ENCODE measurements at places on chromosomes 6 and 20.
A peak's percentile ranks its signal among the peaks of the same experiment; 100 is the strongest.

DNA sequence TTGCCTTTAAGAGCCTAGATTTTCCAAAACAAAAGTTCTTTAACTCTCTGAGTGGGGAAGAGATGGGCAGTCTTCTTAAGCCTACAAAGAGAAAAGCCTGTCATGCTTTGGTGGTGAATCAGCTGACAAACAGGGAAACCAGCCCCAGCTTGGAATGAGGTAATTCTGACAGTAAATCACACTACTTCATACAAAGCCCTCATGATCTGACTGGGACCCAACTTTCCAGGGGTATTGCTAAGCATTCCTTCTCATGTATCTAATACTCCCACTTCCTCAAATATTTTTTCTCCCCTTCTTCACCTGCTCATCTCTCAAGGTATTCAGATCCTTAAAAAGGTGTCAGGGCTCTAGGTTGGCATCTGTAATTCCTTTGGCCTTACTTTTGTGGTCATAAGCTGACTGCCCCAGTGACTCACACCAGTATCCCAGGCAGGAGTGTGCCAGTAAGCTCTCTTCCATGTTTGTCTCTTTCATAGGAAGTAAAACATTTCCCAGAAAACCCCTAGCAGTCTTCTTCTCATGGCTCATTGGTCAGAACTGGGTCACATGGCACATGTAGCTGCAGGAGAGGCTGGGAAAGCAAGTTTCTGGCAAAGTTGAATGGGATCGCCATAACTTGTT lies 15.0 kb upstream of the TBC1D22B start:
- no peak for DNase-seq

- no peak for DNase-seq
Measured at GRCh38 chr20:53399083-53399482, 194.6 kb downstream of the ZNF217 start.

GRCh38 chr20:5928836-5929715 lies 21.3 kb downstream of the TRMT6 start:
- DNase-seq = no peak

DNA sequence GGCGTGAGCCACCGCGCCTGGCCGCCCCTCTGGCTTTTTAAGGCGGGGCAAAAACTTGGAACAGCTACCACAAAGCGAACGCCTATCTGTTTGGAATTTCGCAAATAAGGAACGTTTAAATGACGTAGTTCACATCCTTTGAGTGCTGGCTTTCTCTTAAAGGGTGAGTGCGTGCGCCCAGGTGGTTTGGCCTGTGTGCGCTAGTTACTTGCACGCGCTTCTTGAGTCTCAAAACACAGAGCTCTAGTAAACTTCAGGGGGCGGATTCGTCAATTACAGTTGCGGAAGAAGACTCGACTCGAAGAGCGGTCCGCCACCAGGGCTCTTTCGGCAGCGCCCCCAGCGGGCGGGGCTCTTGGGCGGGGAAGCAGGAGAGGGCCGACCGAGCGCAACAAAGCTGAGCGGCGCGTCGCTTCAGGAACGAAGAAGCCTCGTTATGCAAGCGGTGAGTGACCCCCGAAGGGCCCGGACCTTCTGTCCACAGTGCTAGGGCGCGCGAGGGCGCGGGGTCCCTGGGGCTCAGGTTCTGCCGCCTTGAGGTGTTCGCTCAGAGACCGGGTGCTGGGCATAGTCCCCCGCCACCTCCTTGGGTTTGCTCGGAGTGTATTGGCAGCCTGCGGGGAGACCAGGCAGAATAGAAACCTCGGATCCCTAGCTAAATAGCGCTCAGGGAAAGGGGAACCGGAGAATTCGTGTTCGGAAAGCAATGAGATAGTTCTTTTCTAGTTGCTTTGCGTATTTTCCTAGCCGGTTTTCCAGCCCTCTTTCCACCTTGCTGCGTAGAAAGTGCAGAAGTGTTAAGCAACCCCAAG lies at the start of gene SYCP2L:
TSS of gene SYCP2L (plus strand) at position 362 of the 812 bp plus-strand sequence. CDS start at position 437, 75 bp downstream.
- DNase-seq = no peak

DNA sequence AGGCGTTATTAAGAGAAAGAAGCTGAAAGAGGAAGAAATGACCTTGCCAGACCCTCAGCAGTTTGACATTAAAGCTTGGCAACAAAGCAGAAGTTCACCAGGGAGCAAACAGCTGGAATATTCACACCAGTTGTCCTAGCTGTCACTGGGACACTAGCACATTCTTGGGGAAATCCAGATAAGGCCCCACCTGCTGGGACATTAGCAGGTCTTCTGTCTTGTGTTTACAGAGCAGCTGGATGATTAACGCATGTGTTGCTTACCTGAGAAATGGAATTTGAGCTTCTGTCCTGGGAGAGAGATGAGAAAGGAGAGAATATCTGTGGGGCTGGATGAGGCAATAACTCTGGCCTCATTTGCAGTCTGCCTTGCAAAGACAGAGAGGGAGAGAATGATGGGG lies 137.6 kb upstream of the RIN2 start:
- no peak for DNase-seq

DNA sequence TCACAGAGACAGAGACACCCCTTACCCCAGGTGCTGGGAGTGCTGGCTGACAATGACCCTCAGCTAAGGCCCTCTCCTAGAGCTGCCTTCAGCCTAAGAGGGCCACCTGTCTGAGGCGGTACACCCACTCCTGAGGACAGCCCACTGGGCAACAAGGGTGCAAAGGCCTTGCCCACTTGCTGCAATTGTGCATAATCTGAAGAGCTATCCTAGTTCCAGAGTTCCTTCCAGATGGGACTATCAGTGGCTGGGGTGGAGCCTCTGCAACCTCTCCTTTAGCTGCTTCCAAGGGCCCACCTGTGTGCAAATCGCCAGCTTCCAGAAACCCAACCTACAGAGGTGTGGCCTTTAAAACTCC lies 87.5 kb downstream of the PREX1 start:
- DNase-seq = no peak

DNA sequence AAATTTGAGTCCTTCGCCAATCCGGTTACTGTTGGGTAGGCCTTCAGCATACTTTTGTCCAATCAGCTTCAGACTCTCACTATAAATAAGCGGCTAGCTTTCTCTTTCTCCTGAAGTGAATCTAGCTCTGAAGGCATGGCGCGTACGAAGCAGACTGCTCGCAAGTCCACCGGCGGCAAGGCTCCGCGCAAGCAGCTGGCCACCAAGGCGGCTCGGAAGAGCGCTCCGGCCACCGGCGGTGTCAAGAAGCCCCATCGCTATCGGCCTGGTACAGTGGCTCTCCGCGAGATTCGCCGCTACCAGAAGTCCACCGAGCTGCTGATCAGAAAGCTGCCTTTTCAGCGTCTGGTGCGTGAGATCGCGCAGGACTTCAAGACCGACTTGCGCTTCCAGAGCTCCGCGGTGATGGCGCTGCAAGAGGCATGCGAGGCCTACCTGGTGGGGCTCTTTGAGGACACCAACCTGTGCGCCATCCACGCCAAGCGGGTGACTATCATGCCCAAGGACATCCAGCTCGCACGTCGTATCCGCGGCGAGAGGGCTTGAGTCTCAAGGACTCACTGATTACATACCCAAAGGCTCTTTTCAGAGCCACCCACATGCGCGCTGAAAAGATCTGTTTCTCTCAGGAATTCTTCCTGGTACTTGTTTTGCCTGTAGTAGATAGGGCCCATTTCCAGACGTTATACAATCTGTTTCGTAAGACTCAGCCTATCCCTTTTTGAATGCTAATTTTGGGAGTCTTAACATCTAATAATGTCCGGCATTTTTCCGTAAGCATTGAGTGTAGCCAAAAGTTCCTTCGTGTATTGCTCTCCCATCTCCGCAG lies 102.0 kb downstream of the OR2B2 start:
- peak; percentile 32 for DNase-seq

GRCh38 chr6:37259191-37259590 lies 1.2 kb upstream of the TMEM217 start:
- no peak for DNase-seq

DNA sequence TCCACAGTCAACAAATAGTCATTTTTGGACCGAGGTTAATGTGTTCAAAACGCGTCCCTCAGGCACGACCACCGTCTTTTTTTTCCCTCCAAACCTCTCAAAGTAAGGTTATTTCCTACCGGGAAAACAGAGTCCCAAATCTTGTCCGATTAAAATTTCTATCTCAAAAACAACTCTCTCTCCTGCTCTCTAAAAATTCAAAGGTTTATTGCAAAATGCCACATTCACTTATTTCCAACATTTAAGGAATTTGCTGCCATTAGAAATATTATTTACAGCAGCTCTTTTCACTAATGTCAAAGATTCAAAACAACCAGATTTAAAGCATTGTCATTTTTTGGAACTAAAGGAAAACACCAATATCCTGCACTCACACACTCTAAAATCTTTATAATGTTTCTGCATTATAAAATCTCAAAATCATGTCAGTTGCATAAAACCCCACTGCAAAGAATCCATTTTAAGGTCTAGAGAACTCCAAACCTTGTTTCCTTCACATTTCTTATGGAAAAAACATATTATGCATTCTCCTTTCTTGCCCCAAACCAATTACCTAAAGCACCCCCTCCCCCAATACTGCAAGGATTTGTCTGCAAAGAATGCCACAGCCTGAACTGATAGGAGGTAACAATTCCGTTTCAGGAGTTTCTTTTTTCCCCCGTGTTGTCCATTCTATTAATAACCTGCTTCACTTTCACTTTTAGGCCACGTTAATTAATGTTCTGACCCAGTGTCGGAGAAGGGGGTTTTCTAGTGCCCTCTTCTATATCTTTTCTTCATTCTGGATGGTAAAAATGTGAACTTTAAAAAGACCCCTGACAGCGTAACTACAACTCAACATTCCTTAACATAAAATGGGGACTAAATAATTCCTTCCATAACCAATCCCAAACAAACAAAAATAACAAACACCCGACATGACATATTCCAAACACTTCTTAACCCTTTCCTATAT lies 1.4 kb downstream of the NRN1 start:
- DNase-seq = no peak

DNA sequence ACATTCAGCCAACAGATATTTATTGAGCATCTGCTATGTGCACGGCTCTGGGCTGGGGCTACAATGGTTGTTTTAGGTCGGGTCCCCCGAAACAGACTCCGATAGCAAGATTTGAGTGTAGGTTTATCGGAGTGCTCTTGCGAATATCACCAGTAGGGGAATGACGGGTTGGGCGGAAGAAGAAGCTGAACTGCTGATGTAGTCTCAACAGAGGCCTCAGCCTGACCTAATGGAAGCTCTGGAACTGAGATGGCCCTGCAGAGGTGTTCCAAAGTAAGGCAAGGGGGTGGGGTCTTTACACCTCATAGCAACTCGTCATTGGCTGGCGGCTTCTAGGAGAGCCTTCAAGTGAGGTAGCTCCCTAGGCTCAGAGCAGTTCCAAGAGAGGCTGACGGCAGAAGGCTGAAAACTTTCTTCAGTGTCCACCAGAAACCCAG lies 1.1 kb downstream of the L3MBTL1 start:
- DNase-seq = no peak

- DNase-seq = peak; percentile 71
Measured at GRCh38 chr6:148747145-148747470, 278 bp downstream of the UST start.

- no peak for DNase-seq
Measured at GRCh38 chr6:106513808-106514582, 115.3 kb downstream of the RTN4IP1 start.

- no peak for DNase-seq
Measured at GRCh38 chr6:7529141-7529540, 12.3 kb upstream of the DSP start.

GRCh38 chr6:170100046-170100445 lies 190.8 kb downstream of the DLL1 start:
- DNase-seq = peak; percentile 24

GRCh38 chr6:62059901-62060300 lies 226.1 kb downstream of the KHDRBS2 start:
- DNase-seq = no peak

DNA sequence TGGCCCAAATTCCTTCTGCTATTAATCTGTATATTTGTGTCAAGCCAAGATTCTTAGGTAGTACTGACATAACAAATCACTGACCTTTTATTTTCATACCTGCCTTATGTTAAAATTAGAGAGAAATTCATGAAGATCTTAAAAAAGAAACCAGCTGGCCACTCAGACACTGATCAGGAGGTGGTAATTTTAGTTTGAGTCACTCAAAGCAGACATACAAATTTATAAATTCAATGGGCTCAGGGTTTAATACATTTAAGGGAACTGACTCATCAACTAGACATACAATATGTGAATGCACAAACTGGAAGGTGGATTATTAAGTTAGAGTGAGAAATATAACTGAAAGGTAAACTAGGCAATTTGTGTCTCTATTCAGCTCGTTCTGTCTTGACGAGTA lies 711.9 kb upstream of the EYS start:
- DNase-seq = no peak

GRCh38 chr6:35790683-35791082 lies 6.4 kb downstream of the CLPS start:
- peak; percentile 68 for DNase-seq

GRCh38 chr6:21592953-21593352 lies 598 bp upstream of the SOX4 start:
- no peak for DNase-seq

- DNase-seq = no peak
Measured at GRCh38 chr20:51450984-51451383, 91.5 kb downstream of the NFATC2 start.

GRCh38 chr6:85756982-85757381 lies 114.3 kb upstream of the SYNCRIP start:
- no peak for DNase-seq

GRCh38 chr6:77332915-77333623 lies 130.2 kb downstream of the HTR1B start:
- no peak for DNase-seq

- no peak for DNase-seq
Measured at GRCh38 chr6:116447052-116447451, 14.1 kb upstream of the CALHM6 start.

DNA sequence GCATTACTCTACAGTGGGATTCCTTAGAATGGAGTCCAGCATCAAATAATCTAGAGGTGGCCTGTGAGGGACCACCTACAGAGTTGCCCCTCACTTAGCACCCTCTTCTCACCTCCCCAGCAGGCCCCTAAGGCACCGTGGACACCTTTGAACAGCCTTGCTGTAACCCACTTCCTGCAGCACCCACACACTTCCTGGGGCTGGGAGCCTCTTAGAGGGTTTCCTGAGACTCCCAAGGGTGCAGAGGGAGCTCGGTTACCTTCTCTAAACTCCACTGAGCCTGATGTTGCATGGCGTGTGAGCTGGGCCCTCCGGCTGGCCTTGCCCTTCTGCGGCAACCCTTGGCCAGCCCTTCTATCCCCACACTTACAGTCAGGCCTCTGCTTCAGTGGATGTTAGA lies 7.3 kb upstream of the SIRPG start:
- DNase-seq = no peak

DNA sequence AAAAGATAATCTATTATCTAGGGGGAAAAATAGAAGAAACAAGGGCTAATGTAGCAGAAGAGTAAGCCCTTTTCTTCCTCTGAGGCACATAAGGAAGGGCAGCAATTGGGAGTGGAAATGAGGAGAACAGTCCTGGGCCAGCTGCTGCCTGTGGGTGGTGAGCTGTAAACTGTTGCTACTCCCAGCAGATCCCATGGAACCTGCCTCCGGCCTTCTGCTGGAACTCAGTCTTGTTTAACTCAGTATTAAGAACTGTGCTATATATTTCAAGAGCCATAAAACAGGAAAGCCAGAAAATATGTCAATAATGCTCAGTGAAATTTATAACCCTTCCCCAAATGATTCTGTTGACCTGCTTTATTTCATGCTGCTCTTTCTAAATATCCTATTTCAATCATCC lies 464.2 kb downstream of the COL12A1 start:
- DNase-seq = no peak
